ENCODE measurements at places on chromosomes 4 and X.
A peak's percentile ranks its signal among the peaks of the same experiment; 100 is the strongest.

DNA sequence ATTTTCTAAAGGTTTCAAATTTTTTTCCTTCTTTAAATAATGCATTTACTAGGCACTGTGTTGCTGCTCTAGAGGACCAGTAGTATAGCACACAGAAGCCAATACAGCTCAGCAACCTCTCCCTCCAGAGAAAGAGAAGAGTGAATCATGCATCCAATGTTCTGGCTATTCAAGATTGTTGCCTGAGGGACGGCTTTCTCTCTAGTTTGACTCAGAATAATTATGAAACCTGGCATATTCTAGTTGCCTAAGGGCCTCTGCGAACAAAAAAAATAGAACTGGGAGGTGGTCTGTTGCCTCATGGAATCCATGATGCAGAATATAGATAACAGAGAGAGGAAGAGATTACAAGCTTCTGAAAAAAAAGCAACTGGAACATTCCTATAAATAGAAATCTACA lies 1233.3 kb upstream of the PABPC4L start:
- no peak for DNase-seq

DNA sequence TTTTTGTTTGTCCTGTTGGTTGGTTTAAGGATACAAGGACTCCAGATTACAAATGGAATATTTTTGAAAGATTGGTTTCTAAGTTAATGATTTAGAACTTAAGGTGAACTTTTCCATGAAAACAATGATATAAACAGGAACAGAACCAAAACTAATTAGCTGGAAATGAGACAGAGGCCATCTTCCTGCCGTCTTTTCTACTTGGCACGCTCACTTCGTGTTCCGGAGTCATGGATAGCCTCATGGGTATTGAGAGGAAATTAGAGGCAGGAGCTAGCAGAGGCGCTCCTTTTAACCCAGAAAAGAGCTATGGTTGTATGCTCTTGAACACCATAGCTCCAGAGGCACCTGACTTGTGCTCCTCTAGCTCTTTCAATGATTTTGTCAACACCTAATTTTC lies 2.4 kb downstream of the FAM241A start:
- no peak for DNase-seq

- peak; percentile 13 for DNase-seq
Measured at GRCh38 chr4:3871181-3871852, 105.1 kb downstream of the ADRA2C start.

GRCh38 chr4:89364541-89364940 lies 56.9 kb upstream of the GPRIN3 start:
- no peak for DNase-seq
